Right atrium auricular region (tissue), 2 donors: ENCODE measurements at places on chromosomes 13 and 19. TPM values are rescaled to one million over a fixed set of nuclear protein-coding genes. Genes with fewer than 3 reads are reported as not detected.

DNA sequence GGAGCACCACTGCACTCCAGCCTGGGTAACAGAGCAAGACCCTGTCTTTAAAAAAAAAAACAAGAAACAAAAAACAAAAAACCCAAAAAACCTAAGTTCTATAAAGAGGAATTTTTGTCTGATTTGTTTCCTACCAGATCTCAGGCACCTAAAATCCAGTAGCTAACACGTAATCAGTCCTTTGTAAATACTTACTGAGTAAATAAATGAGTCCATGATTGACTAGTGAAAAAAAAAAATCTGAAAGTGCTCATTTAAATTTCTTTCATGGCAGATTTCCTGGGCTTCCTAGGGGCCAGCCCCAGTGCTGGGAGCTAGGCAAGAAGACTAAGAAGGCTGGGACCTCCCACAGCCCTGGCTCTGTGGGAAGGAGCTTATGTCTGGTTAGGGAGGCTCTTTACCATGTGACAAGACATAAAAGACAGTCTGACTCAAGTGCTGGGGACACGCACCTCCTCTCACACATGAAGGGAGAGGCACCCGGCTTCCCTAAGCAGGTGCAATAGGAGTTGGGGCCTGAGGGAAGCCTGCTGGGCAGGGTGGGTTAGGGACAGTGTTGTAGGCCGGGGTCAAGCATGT lies 22.5 kb downstream of the LIG1 start:
- no peak for DNase-seq

GRCh38 chr13:30616927-30617314 lies 799 bp upstream of the USPL1 start:
- peak; percentile 81 for DNase-seq

DNA sequence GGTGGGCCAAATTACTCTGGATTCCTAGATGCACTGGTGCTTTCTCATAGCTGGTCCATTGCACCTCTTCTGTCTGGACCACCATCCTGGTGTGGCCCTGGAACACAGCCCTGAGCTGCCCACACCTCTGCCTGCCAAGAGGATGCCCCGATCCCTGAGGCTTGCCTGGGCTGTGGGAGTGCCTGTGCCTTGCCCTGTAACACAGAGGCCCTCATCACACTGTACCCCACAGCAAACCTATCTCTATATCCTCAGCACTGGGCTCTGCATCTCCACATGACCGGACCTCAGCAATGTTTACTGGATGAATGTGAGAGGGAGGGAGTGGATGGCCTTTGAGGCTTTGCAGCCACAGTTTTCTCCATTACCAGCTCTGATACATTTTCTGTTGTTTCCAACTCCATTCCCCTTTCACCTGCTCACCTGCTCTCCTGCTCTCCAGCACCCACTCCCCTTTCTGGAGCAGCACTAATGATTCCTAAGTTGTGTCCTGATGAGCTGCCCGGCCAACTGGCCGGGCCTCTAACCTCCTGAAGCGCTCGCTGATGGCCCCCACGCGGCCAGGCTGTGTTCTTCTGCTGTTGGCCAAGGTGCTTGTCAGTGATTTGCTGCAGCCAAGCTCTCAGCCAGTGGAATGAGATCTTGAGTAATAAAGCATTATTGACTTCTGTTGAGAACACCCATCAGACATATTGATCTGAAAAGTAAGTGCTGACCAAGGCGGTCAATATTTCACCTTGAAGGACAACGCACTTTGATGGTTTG lies 232.6 kb downstream of the TEX29 start:
- DNase-seq, result no peak

GRCh38 chr19:50377051-50377461 lies 799 bp downstream of the NR1H2 start:
- DNase-seq, result no peak

GRCh38 chr19:35856546-35857149 lies at the start of gene KIRREL2:
TSS of gene KIRREL2 (plus strand) at chr19:35856911. CDS start at chr19:35857120, 209 bp downstream.
- DNase-seq, result no peak

DNA sequence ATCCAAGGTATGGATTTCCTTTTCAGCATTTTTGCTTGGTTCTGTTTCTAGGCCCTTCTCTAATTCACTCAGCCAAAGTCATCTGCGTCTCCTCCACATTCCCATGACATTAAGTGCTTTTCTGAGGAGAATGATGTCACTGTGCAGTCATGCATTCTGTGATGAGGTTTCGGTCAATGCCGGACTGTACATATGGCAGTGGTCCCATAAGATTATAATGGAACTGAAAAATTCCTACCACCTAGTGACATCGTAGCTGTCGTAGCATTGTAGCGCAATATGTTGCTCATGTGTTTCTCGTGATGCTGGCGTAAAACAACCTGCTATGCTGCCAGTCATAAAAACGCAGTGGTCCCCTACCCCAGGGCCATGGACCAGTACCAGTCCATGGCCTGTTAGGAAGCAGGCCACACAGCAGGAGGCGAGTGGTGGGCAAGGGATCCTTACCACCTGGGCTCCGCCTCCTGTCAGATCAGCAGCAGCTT lies 63.4 kb upstream of the TNFRSF19 start:
- no peak for DNase-seq

DNA sequence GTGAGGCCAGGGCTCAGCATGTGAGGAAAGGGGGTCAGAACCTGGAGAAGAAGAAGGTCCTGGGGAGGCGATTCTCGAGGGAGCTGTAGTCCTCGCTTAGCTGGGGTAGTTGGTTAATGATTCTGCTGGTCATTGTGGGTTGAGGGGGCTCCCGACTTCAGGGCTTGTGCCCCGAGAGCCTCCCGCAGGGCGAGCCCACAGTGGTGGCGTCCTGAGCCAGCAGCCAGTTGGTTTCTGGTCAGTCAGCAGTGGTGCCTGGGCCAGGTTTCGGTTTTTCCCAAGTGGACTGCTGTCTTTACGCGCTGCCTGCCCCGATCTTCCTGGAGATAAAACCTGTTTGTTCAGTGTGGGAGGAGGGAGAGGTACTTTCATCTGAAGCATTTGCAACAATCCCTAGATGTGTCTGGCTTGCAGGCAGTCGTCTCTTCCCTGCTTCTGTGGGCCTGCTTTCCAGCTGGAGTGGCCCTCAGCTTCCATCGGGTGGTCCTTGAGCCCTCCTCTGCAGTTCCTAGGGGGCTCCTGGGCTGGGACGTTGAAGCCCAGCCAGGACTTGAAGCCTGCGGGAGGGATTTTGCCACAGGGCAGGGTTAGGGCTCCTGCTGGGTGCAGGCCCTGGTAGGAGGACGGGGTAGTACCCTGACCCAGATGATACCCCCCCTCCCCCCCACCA lies 3.2 kb downstream of the PTBP1 start:
- no peak for DNase-seq

GRCh38 chr13:21225841-21226581 lies 49.6 kb downstream of the MRPL57 start:
- no peak for DNase-seq

- DNase-seq, result peak; percentile 21
These were observed 25.5 kb upstream of the ATP12A start for GRCh38 chr13:24654741-24655140.

DNA sequence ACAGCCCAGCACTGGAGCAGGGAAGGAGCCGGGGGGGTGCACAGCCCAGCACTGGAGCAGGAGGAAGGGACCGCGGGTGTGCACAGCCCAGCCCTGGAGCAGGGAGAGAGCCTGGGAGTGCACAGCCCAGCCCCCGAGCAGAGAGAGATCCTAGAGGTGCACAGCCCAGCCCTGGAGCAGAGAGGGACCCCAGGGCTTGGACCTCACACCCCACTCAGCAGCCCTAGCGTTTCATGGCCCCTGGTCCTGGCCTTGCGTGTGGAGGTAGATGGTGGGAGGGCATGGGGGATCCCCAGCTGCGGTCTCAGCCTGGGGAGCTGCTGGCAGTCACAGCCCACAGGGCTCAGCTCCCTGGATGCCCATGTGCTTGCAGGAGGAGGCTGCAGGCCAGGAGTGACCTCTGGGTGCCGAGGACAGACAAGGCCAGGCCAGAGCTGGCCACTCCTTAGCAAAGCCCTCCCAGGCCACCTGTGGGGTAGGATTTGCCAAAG lies 25.1 kb downstream of the GAS6 start:
- no peak for DNase-seq

DNA sequence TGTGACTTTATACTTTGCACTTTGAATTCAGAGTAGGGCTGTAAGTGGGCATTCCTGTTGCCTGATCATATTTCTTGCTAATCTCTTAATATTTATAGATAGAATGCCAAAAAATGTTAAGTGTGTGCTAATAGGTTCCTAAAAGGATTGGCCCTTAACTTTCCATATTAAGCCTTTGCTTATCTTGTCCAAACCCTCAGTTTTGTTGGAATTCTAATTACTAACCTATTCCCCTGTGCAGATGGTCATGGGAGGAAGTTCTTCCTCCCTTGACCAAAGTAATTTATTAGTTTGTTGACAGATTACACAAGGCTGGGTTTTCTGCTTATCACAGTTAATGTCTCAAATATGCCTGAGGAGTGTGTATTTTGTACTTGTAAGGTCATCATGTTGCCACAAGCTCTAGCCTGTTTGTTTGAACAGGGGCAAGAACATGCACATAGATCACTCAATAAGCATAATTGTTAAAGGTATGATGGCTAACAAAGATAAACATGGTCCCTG lies 541.1 kb upstream of the SPRY2 start:
- no peak for DNase-seq

- no peak for DNase-seq
These were observed 772.9 kb upstream of the SLITRK6 start for GRCh38 chr13:86572115-86572514.

GRCh38 chr19:29247471-29247870 lies 34.5 kb upstream of the UQCRFS1 start:
- no peak for DNase-seq

GRCh38 chr19:46232029-46232428 lies 2.5 kb downstream of the IGFL1 start:
- no peak for DNase-seq

DNA sequence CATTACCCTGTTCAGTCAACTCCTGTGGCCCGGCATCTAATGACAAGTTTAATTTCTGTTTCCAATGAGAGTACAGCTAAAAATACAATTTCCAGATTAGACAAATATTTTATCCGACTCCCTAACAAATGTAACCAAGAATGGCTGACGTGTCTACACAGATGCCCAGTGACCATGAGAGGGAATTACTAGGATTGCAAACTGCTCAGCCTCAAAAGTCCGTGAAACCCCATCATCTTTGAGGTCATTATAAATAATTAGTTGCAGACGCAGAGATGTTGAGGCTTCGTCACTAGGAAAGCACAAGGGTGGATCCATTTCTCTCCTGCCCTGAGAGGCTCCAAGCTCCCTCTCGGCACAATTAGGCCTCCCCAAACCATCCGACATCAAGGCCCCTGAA lies 104.1 kb upstream of the ZNF507 start:
- DNase-seq, result no peak

DMKN gene
- total RNA-seq, result 52.4 TPM

STOML3 gene
- not detected for total RNA-seq

NR2F6 gene
- 69.7 TPM for total RNA-seq

RUVBL2 gene
- 87.7 TPM for total RNA-seq

POU4F1 gene
- not detected for total RNA-seq

OVOL3 gene
- not detected for total RNA-seq

PLEKHG2 gene
- 7.5 TPM for total RNA-seq

POGLUT2 gene
- 3.9 TPM for total RNA-seq

GPR18 gene
- total RNA-seq, result 0.28 TPM

MAP4K1 gene
- total RNA-seq, result 4.2 TPM

CEACAM19 gene
- 2.3 TPM for total RNA-seq

SPACA4 gene
- total RNA-seq, result not detected

LILRA6 gene
- 1.7 TPM for total RNA-seq

BRME1 gene
- 0.28 TPM for total RNA-seq

ELF1 gene
- total RNA-seq, result 54.2 TPM

B3GNT8 gene
- 1.9 TPM for total RNA-seq
